Activated CD4-positive, alpha-beta T cell treated with anti-CD3 and anti-CD28 coated beads, Interleukin-2, amount 50 U/mL, for 24 hours (primary cell): ENCODE measurements at places on chromosomes 12 and 14.

DNA sequence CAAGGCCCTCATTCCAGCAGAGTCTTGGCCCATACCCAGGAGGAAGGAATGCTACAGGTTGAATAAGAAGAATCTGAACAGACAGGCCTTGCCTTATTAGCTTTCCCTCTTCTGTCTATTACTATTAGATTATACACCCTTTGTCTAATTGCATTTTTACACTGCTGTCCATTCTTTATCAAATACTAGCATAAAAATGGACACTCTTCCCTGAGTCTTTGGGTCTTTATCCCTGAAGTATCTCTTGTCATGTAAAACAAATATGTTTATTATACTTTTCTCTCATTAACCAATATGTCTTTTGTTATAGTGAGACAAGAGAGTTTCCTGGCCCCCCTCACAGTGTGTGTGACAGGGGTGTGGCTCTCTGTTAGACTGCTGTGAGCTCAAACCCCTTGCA lies 897.4 kb upstream of the SEL1L start:
- DNase-seq: no peak

GRCh38 chr12:107228076-107228475 lies 134.7 kb upstream of the CRY1 start:
- no peak for DNase-seq

GRCh38 chr12:114769634-114770033 lies 85.7 kb upstream of the TBX3 start:
- DNase-seq: no peak

DNA sequence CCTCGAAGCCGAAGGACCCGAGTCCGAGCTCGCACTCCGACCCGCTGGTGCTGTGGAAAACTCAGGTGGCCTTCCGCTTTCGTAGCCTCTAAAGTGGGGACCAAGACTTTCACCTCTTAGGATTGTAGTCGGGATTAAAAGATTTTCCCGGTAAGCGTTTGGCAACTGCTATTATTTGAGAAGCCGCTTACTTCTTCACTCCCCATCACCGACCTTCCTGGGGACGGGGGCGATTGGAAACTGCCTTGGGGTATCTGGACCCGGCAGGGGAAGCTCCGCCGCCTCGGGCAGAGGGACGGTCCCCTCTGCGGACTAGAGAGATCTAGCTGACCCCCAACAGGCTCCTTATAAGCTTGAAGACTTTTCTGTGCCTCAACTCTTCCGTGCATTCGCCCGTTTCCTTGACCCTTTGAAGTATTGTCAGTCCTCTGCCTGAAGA lies 659 bp downstream of the TRAFD1 start:
- DNase-seq: no peak

DNA sequence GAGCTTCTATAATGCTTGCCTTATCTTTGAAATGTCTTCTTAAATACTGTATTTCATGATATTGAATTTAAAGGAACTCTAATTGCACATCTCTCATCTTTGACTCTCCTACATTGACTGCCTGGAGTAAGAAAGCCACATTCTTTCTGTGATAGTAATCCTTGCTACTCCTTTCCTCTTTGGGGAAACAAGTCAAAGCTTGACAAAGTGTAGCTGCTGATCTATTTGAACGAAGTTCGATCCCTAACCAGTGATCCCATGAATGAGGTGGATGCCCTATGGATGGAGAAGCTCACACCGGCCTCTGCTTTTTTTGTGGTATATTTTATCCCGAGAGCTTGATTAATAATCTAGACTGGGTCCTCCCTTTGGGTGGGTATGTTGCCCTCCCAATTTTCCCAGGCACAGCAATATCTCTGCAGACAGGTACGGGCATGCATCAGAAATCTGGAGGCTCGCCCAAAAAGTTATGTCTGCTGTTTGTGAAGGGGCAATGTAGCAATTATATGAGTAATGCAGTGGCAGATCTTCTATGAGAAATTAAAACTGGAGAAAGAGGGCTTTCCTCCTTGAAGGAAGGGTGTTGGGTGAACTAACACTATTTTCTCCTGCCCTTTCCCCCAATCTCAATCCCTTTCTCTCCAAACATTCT lies 163.0 kb upstream of the FRMD6 start:
- no peak for DNase-seq

GRCh38 chr14:88305528-88306322 lies 17.3 kb downstream of the KCNK10 start:
- DNase-seq: no peak

DNA sequence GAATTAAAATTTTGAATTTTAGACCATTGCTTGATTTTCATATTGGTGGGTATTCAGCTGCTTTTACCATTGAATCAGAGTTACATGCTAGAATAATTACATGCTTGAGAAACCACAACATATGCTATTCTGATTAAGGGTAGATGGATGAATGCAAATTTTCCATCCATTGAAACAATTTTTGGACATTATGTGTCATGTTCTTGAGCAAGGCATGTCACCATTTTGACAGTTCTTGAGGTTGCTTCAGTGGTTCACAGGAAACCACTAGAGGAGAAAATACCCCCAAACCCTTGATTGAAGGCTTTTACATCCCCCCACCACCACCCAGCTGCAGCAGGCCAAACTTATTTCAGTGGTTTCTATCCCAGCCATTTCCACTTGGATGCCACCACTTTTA lies 13.5 kb downstream of the UBR7 start:
- DNase-seq: no peak

DNA sequence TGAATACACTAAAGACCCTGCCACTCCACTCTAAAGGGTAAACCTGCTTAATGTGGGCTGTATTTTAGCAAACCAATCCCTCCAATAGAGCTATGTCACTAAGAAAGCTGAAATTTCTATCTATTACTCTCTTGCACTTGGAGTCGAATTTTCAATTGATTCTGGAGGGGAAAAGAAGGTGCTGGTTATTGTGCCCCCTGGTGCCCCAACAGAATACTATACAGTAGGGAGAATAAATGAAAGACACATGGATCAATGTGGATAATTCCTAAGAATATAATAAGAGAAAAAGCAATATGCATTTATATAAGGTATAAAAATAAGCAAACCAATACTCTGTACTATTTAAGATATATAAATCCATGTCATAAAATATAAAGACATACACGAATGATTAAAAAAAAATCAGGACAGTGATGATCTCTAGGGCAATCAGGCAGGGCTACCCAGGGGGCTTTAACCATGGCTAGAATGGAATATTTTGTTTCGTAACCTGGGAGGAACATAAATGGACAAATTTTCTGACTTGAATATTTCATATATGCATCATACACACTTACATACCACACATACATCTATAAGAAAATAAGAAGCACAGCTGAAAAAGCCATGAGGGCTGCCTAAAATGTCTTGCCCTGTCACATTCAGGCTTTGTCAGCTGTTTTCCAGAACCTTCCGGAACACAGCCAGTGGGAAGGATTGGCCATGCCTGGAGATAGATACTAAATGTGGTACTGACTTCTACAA lies 54.4 kb downstream of the EFCAB11 start:
- DNase-seq: no peak

GRCh38 chr14:68780358-68781160 lies 12.3 kb downstream of the ZFP36L1 start:
- no peak for DNase-seq

- no peak for DNase-seq
Observed at GRCh38 chr12:60494244-60494643, 898.4 kb downstream of the SLC16A7 start.

- no peak for DNase-seq
Observed at GRCh38 chr14:91388551-91388975, 29.1 kb downstream of the CCDC88C start.

DNA sequence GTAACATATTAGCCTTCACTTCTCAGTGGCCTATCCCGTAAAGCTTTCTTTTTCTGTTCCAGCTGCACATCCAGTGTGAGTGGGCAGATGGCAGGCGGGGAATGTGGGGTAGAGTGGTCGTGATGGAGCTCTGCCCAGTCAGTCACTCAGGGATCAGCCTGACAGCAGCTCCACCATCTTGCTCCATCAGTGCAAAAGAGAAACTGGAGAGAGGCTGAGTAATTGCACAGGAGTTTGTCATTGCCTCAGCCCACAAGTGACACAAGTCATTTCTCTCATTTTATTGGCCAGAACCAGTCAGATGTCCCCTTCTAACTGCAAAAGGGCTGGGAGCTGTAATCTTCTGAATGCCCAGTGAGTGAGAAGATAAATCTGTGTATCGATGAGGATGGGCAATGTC lies 66.5 kb downstream of the ATP23 start:
- no peak for DNase-seq

GRCh38 chr14:39768589-39768988 lies 336.4 kb upstream of the FBXO33 start:
- DNase-seq: no peak

- DNase-seq: no peak
Observed at GRCh38 chr12:69354556-69355187, 4.9 kb upstream of the YEATS4 start.

GRCh38 chr14:91381801-91382670 lies 35.6 kb downstream of the CCDC88C start:
- DNase-seq: no peak

DNA sequence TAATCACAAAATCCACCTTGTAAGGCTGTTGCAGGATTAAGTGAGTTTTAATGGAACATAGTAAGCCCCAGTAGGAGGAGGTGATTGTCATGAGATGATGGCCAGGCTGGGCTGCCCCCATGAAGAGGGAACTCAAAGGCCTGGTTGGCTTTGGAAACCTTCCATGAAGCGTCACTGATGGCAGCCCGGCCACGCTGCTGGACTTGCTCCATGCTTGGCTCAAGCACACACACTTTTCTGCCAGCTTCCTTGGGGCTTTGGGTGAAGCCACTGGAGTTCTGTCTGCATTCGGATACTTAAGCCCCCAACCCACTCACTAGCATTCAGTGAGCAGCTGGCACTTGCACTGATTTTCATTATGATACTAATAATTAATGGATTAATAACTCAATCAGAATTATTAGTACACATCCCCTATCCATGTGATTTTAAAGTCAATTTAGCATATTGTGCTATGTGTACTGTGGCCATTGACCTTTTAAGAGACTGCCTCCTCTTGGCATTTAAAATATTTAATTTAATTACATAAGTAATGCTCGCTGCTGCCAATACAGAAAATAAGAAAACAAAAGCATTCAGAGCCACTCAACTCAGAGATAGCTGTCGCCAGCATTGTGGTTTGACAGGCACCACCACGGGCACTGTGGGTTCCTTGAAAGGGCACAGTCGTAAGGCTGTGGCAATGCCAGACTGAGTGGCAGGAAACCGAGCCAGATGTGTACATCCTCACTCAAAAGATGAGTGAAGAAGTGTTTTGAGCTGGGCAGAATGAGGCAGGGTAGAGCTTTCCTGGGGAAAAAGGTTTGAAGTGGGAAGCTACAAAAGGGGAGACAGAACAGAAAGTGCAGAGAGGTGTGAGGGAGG lies 15.9 kb downstream of the KRT85 start:
- DNase-seq: no peak

GRCh38 chr14:91957876-91958313 lies 10.4 kb upstream of the FBLN5 start:
- DNase-seq: no peak

GRCh38 chr12:28958553-28959195 lies 190.4 kb upstream of the FAR2 start:
- DNase-seq: no peak

GRCh38 chr12:31238764-31239387 lies 87.1 kb downstream of the SINHCAF start:
- peak; percentile 26 for DNase-seq

DNA sequence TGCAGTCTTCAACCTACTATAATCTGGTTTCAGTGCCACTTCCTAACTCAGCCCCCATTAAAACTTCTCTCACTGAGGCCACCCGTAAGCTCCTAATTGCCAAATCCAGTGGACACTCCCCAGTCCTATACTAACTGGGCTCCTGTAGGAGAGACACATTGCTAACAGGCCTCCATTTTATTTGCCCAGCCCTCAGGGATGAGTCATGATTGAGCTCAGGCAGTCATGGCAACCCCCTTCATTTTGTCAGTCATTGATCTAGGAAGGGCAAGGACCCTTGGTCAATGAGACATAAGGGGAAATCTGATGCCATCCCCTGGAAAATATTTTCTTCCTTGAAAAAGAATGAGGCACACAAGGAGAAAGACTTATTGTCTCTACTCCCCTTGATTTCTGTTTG lies 70.1 kb upstream of the HIF1A start:
- no peak for DNase-seq

DNA sequence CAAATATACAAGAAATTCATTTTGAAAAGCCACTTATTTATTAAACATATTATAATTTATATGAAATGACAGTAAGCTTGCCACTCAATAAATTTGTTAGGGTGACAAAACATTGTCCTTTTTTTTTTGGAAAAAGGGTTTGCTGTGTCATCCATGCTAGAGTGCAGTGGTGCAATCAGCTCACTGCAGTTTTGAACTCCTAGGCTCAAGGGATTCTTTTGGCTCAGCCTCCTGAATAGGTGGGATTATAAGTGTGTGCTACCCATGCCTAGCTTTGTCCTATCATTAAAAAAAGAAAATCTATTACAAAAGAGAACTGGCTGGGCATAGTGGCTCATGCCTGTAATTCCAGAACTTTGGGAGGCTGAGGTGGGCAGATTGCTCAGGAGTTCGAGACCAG lies 66.8 kb downstream of the FGD6 start:
- DNase-seq: no peak

- DNase-seq: no peak
Observed at GRCh38 chr12:72679147-72679757, 407.1 kb downstream of the TRHDE start.

DNA sequence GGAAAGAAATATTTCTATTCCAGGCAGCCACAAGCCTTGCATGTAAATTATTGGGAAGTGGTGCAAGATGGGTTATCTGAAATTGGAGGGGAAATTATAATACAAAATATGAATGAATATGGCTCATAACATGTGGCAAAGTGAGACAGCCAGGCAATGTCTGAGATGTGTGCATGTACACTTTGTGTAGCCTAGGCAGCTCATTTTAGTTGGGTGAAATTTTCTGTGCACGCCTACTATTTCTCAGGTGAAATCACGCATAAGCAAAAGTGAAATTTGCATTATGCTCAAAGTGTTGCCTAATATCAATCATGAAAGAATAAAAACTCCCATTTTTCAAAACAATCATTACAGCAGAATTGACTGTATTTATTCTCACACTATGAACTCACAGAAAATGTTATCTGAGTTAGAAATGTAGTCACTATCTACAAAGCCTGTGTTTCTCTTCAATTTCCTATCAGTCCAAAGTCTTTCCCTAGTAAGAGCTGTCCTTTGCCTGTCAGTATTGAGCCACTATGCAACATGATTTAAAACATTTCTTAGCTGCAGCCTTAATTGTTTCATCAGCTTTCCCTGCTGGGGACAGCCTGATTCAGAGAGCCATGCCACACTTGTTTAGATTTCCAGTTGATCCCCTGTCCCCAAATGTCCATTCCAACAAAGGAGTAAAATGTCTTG lies 80.7 kb downstream of the EPS8 start:
- no peak for DNase-seq

DNA sequence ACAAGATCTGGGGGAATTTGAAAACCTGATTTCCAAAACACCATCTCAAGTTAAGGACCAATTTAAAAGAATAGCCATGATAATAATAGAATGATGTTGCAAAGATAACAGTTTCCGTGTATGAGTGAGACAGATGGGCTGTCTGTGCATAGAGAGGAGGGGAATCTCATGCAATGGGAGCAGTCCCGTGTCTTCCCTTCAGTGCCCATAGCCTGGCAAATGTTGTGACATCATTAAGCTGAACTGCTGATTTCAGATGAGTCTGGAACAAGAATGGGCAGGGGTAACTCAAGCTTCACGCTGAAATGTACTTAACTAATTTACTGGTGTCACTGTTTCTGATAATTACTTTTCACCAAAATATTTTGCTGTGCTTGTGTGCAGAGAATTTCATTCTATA lies 454.0 kb downstream of the FOXG1 start:
- no peak for DNase-seq

GRCh38 chr12:117019866-117020265 lies 79.3 kb downstream of the TESC start:
- no peak for DNase-seq

GRCh38 chr12:30939234-30939633 lies 12.7 kb downstream of the TSPAN11 start:
- no peak for DNase-seq
